Kidney (tissue), 22 donors: ENCODE measurements at places on chromosomes 3 and 15. TPM values are rescaled to one million over a fixed set of nuclear protein-coding genes. Genes with fewer than 3 reads are reported as not detected.

- peak; percentile 73 for DNase-seq
These were observed 10.3 kb upstream of the KIF7 start for GRCh38 chr15:89665449-89666181.

- DNase-seq, result no peak
These were observed 114.2 kb downstream of the AGBL1 start for GRCh38 chr15:86193716-86194380.

The ALDH1A3 gene
- polyA plus RNA-seq, result 5.4 TPM

DNA sequence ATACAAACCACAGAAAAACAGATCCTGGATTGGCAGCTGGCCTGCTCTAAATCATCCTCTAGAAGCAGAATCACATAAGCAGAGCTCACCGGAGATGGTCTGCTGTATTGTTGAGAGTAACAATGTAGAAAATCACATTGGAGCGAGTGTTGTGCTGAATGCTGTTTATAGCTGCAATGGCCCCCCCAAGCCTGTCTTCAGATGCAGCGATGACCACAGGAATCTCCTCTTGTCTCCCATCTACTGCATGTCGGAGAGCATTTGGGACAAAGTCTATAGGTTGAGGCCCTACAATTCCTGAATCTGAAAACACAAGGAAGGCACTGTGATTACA is 8.0 kb downstream of the GLT8D1 start:
- no peak for DNase-seq

GRCh38 chr15:70202756-70203155 is 105.0 kb upstream of the TLE3 start:
- no peak for DNase-seq

GRCh38 chr3:64681827-64682226 is 6.0 kb downstream of the ADAMTS9 start:
- no peak for DNase-seq

DNA sequence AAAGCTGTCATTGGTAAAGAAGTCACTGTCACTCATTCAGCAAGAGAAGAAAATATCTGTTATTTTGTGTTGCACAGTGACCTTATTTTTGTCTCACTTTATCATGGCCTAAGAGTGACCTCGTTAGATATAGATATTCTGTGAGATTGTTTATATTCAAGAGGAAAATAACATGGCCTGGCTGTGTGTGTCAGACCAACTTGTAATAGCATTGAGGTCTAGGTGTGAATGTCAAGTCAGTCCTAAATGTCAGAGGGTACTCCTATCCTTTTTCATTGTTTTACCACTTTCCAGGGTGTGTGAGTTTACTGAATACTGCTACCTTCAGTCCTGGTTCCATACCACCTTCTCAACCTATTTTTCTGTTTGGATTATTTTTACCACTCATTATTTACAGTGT is 18.5 kb upstream of the TM4SF4 start:
- no peak for DNase-seq

GRCh38 chr3:109356442-109357155 is 19.3 kb upstream of the DPPA4 start:
- DNase-seq, result no peak

The KLF15 gene
- 30.0 TPM for polyA plus RNA-seq
